ENCODE measurements at places on chromosomes 1 and 21.

GRCh38 chr1:57949168-57949567 lies 525.3 kb upstream of the DAB1 start:
- no peak for DNase-seq

GRCh38 chr1:14253676-14254075 lies 344.8 kb upstream of the KAZN start:
- DNase-seq = no peak

DNA sequence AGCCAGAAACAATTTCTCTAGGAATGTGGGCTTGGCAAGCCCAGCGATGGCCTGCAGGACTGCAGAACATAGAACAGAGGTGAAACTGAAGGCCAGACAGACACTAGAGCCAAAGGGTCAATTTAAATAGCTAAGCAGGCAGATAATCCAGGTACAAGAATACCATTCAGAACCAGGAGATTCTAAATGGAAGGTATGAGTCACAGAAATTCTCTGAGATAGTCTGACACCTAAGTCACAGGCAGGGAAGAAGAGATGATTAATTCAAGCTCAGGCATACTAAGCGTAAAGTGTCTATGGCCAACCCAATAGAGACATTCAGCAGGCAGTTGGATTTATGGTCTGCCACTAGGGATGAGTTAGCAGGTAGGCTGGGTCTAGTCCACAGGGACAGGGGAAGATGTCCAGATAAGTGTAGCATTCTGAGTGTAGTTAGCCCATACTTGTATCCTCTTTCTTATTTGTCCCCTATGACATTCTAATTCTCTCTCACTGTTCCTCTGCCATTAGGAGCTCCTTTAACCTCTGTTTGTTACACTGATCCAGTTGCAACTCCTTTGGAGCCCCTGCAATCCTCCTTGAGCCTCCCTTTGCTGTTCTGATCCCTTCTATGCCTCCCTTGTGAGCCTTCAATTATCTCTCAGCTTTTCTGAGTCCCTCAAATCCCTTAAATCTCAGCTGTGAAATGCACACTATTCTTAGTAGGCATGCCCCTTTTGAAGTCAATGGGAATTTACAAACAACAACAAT lies 383.8 kb downstream of the LMO4 start:
- DNase-seq = no peak

GRCh38 chr1:165036403-165036802 lies 320.1 kb downstream of the LMX1A start:
- no peak for DNase-seq

DNA sequence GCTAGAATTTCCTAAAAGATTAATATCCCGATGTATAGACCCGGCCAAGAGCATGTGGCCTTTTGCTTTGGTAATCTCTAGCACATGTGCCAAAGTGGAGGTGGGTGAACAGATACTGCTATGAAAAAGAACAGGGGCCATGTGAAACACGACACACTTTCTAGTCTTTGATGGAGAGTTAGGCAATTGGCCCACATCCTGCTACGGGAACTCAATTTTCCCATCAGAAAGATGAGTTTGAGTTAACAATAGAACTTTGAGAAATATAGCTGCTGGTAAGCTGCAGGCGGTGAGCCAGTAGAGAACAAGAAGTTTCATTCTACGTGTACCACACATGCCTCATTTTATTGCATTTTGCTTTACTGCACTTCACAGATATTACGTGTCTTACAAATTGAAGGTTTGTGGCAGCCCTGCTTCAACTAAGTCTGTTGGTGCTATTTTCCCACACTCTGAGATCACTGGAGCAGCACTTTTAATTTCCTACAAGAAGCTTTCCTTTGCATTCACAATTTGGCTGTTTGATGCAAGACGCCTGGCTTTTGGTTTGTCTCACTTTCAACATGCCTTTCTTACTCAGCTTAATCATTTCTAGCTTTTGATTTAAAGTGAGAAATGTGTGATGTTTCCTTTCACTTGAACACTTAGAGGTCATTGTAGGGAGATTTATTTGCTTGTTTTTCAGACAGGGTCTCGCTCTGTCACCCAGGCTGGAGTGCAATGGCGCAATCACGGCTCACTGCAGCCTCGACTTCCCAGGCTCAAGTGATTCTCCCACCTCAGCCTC lies 46.3 kb downstream of the HTR6 start:
- DNase-seq = no peak

DNA sequence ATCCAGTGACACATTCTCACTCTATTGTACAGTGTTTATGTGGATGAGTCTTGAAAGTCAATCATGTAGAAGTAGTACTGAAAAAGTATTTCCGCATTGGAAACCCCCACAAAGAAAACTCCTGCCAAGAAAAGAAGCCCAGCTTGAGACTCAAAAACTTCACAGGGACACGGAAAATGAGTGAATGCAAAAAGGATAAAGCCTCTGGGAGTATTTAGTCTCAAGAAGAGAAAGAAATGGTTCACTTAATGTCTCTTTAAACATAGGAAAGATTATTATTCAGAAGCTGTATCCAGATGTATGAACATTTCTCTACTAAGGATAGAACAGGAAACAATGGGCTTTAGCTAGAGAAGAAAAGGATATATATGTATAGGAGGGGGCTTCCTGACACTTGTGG lies 304.5 kb downstream of the BARHL2 start:
- no peak for DNase-seq

GRCh38 chr1:234955107-234955731 lies 173.4 kb downstream of the TOMM20 start:
- peak; percentile 73 for DNase-seq

- no peak for DNase-seq
Observed at GRCh38 chr1:80018348-80018747, 1011.8 kb upstream of the ADGRL4 start.

- DNase-seq = no peak
Observed at GRCh38 chr21:40845441-40845995, 1.4 kb downstream of the DSCAM start.

GRCh38 chr21:35051287-35051818 lies 2.3 kb upstream of the RUNX1 start:
- DNase-seq = peak; percentile 88

GRCh38 chr1:18871401-18872070 lies 12.1 kb upstream of the TAS1R2 start:
- DNase-seq = no peak

DNA sequence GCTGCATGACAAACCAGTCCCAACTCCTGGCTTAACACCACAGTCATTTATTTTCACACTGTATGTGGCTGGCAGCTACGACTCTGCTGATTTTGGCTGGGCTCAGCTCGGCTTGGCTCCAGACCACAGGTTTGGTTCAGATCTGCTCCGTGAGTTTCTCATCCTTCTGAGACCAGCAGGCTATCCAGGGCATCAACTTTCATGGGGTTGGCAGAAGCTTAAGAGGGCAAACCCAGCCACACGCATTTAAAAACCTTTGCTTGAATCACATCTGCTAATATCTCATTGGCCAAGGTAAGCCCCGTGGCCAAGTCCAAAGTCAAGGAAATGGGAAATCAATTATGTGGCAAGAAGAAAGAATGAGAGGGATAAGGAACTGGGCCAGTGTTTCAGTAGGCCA lies 574.2 kb downstream of the MATN1 start:
- DNase-seq = no peak

GRCh38 chr1:170885551-170885950 lies 49.8 kb upstream of the MROH9 start:
- no peak for DNase-seq

DNA sequence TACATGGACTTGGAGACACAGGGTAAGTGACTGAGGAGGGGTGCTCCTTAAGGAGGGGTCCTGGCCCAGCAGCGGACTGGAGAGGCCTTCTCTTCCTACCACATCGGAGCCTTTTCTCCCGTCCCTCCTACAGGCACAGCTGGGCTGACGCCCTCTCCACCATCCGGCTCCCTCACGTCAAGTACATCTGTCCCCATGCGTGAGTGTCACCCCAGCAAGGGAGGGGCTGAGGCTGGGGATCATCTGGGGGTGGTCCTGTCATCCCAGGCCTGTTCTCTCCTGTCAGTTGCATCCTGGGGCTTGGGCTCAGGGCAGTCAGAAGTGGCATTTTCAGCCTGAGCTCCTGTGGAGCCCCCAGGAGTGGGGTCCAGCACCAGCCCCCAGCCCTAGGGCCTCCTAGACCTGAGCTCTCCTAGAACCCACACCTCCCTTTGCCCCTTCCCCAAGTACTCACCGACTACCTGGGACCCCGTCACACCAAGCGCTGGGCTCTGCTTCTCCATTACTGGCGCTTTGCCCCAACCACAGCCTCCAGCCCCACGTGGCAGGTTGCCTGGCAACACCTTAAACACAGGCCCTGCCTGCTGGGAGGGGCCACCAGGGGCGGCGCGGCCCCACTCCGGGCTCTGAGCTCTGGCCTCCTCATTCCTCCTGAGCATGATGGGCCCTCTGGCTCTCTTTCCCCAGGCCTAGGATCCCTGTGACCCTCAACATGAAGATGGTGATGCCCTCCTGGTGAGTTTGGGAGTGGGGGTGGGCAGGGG lies 2.3 kb downstream of the LYPLA2 start:
- peak; percentile 49 for DNase-seq

- no peak for DNase-seq
Observed at GRCh38 chr1:174989536-174990220, 10.1 kb upstream of the CACYBP start.

- DNase-seq = no peak
Observed at GRCh38 chr1:229620876-229621275, 5.0 kb downstream of the TAF5L start.

- DNase-seq = no peak
Observed at GRCh38 chr1:13935336-13935735, 235.3 kb downstream of the PRDM2 start.

DNA sequence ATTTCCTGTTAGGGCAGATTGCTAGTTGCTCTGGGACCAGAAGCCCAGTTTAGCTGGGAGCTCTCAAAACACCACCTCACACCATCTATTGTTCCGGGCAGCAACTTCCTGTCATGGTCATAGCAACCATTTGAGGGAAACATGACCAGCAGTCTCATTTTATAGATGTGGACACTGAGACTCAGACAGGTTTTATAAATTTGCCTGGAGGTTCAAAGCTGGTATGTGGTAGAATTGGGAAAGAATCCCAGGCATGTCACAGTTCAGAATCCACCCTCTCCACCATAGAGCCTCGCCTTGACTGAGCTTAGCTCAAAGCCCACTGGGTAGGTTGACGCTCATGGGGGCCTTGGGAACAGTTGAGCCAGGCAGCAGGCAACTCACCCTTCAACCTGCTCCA lies 14.0 kb upstream of the TRIM67 start:
- no peak for DNase-seq

GRCh38 chr1:61230523-61230922 lies 148.2 kb downstream of the NFIA start:
- no peak for DNase-seq

DNA sequence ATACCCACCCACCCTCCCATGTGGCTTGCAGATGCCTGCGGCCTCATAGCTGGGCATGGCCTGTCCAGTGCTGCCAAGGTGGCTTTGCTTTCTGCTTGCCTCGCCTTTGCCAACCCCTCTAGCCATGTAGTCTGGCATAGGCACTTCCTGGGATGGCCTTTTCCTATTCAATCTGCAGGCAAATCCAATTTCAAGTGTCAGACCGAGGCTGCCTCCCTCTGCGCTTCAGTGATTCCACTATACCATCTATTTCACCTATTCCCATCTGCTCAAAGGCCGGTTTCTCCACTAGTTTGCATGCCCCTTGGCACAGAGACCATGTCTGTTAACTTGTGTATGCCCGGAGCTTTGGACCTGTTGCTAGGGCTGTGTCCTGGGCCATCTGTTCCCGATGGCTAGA lies 3.8 kb upstream of the ZBTB21 start:
- DNase-seq = no peak

DNA sequence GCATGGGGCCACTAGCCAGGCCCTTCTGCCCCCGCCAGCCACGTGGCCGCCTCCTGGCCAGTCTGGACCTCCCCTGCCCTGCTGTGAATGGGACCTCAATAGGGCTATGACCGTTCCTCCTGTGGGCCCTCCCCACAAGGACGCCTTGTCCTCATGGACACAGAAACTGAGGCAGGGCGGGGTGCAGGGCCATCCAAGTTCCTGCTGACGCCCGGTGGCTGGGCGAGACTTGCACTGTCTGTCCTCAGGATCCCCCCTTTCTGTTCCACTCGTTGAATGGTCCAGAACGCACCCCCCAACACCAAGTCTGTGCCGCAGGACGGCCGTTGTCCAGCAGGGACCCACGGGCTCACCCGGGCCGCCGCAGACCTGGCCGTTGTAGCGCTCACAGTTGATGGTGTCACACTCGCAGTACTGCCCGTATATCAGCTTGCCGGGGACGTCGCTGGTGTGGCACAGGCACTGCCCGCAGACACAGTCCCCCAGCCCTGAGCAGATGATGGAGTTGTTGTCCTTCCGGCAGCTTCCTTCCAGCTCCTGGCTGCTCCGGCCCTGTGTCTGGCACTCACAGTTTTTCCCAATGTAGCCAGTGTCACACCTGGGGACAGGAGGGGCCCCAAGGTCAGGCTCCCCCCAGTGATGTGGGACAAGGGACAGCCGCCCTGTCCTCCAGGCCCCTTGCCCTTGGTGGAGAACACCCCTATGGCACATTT lies 16.3 kb upstream of the PTTG1IP start:
- no peak for DNase-seq

DNA sequence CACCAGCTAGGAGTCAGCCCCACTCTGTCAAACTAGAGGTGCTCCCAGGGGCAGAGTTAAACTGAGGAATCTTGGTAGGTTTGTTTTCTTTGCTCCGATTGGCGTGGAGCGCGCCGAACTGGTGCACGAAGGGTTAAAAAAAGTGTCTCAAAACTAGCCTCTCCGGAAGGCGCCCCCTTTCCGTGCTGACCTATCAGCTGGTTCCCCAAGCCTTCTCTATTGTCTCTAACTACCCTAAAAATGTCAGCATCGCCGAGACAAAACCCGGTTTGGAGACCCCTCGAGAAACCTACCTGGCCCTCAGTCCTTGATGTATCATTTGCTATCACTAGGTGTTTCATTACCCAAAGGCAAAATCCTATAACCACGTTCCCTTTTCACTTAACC lies 2.2 kb downstream of the TGFB2 start:
- DNase-seq = no peak

DNA sequence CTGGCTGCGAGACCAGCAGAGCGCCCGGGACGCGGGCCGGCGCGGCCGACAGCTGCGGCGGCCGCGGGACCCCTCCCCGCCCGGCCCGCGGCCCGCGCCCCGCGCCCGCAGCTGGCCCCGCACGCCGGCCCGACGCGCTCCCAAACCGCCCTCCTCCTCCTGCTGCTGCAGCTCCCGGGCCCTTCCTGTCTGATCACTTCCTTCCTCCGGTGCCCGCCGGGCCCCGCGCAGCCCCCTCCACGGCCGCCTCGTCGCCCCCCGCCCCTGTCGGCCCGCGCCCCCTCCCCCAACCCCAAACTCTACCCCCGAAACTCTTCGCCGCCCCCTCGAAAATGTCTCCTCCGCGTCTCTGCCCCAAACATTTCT lies 594 bp downstream of the LUZP1 start:
- no peak for DNase-seq
